ENCODE measurements at places on chromosomes 6 and 20. TPM values are rescaled to one million over a fixed set of nuclear protein-coding genes. Genes with fewer than 3 reads are reported as not detected.

DNA sequence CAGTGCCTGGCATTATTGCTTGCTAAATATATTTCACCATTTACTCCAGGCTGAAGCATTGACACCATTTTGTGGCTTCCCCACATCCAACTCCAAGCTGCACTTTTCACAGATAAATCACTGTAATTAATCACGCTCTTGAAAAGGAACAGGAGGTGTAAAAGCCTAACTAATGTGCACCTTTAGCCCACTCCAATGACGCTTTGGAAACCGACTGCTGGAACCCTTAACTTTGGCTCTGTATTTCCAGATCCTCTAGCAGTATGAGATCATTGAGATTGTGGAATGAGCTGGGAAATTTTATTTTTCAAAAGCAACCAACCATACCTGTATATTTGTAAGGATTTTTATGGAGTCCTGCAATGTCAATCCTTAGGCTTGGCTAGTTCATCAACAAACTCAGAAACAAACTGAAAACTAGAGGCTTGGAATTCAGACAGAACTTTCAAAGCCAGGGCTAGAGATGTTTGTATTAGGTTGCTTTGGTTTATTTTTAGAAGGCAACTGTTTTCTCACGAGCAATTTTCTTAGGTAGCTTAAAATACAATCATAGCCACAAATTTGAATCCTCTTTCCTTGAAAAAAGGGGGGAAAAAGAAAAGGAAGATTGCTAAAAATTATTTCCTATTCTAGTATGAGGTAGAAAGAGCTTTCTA is 52.8 kb upstream of the UTRN start:
- peaks cover 2% of the 10 kb centered on the region for H3K4me1 ChIP-seq
- no peak overlapping the region for H3K27ac ChIP-seq
- no peaks in the 10 kb centered on the region for H3K27me3 ChIP-seq
- no peak for DNase-seq

- no peak overlapping the region for H3K27ac ChIP-seq
- H3K4me3 ChIP-seq: no peak overlapping the region
- no peaks in the 10 kb centered on the region for H3K27me3 ChIP-seq
- H3K4me1 ChIP-seq: no peaks in the 10 kb centered on the region
- no peaks in the 10 kb centered on the region for H3K36me3 ChIP-seq
Observed at GRCh38 chr6:1464781-1465370, 75.5 kb downstream of the FOXF2 start.

The PSORS1C1 gene
- 2.2 TPM for total RNA-seq

GRCh38 chr6:82095091-82095490 is 152.5 kb downstream of the IBTK start:
- no peaks in the 10 kb centered on the region for H3K36me3 ChIP-seq
- no peak overlapping the region for H3K27ac ChIP-seq
- no peak overlapping the region for H3K4me3 ChIP-seq

GRCh38 chr20:47861116-47861515 is 75.8 kb upstream of the SULF2 start:
- no peak overlapping the region for H3K27ac ChIP-seq
- DNase-seq: no peak
- no peaks in the 10 kb centered on the region for H3K36me3 ChIP-seq
- no peaks in the 10 kb centered on the region for H3K27me3 ChIP-seq
- H3K4me1 ChIP-seq: no peaks in the 10 kb centered on the region
- H3K4me3 ChIP-seq: no peak overlapping the region

DNA sequence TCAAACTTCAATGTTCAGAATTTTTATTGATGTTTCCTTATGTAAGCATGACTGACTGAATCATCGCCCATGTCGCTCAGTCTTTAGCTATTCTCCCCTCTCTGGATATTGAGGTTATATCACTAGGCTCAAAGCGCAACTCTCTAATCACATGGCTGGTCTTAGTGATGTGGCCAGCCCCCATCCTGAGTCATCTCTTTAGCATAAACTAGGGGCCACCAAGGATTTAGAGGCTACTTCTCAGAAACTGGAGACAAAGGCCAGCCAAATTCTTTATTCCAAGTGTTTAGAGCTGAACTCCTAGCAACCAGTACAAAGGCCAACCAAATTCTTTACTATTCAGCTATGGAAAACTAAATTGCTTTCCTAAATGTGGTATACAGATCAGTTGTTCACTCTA is 61.4 kb downstream of the FAM135A start:
- no peak overlapping the region for H3K27ac ChIP-seq
- no peak for DNase-seq
- H3K36me3 ChIP-seq: no peaks in the 10 kb centered on the region
- no peaks in the 10 kb centered on the region for H3K27me3 ChIP-seq
- H3K4me3 ChIP-seq: no peak overlapping the region

The HLA-DQB1 gene
- total RNA-seq: 2.2 TPM

- no peaks in the 10 kb centered on the region for H3K36me3 ChIP-seq
- H3K4me1 ChIP-seq: no peaks in the 10 kb centered on the region
- no peak for DNase-seq
Observed at GRCh38 chr6:138726066-138726756, 47.4 kb upstream of the CCDC28A start.

GRCh38 chr6:39294899-39295298 is 19.3 kb downstream of the KCNK17 start:
- H3K4me1 ChIP-seq: no peaks in the 10 kb centered on the region
- no peak for DNase-seq
- H3K4me3 ChIP-seq: no peak overlapping the region
- H3K36me3 ChIP-seq: no peaks in the 10 kb centered on the region

DNA sequence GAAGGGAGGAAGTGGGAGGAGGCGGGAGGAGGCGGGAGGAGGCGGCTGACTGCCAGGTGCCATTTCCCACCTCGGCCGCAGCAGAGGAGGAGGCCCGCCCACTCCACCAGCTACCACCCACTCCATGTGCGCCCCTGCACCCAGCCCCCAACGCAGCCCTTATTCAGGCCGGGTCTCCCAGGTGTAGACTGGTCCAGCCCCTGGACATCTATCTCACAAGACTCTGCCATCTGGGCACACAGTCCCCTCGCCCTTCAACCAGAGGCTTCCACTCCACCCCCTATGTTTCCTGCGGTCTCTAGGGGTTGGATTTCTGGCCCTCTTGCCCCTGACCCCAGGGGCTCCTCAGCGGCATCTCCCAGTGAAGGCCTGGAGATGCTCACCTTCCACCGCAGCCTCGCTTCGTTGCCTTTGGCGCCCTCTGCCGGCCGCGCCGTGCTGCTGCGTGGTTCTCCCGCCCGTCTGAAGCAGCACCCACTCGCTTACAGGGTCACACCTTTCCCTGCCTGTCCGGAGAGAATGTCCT is 32.6 kb upstream of the FAM83D start:
- H3K27ac ChIP-seq: no peak overlapping the region
- no peaks in the 10 kb centered on the region for H3K36me3 ChIP-seq
- peak; percentile 32 for DNase-seq
- H3K4me1 ChIP-seq: no peaks in the 10 kb centered on the region
- no peaks in the 10 kb centered on the region for H3K27me3 ChIP-seq

GRCh38 chr6:169917153-169917552 is 165.7 kb downstream of the ERMARD start:
- no peaks in the 10 kb centered on the region for H3K36me3 ChIP-seq
- H3K27ac ChIP-seq: no peak overlapping the region
- H3K27me3 ChIP-seq: no peaks in the 10 kb centered on the region
- H3K4me3 ChIP-seq: no peak overlapping the region
- no peak for DNase-seq
- H3K4me1 ChIP-seq: peaks cover 19% of the 10 kb centered on the region

The SIM1 gene
- total RNA-seq: not detected

The PRSS35 gene
- 4.9 TPM for total RNA-seq

GRCh38 chr20:46111028-46111835 is 6.9 kb upstream of the CD40 start:
- H3K4me1 ChIP-seq: no peaks in the 10 kb centered on the region
- no peak for DNase-seq
- H3K4me3 ChIP-seq: no peak overlapping the region

GRCh38 chr20:20525214-20525613 is 157.3 kb downstream of the INSM1 start:
- H3K27me3 ChIP-seq: no peaks in the 10 kb centered on the region

The RNF182 gene
- total RNA-seq: 1.8 TPM

GRCh38 chr6:47292944-47293343 is 16.8 kb downstream of the TNFRSF21 start:
- H3K27me3 ChIP-seq: no peaks in the 10 kb centered on the region
- H3K27ac ChIP-seq: no peak overlapping the region
- no peaks in the 10 kb centered on the region for H3K36me3 ChIP-seq
- DNase-seq: no peak
- no peak overlapping the region for H3K4me3 ChIP-seq
- H3K4me1 ChIP-seq: no peaks in the 10 kb centered on the region

The GSTA4 gene
- 35.1 TPM for total RNA-seq

DNA sequence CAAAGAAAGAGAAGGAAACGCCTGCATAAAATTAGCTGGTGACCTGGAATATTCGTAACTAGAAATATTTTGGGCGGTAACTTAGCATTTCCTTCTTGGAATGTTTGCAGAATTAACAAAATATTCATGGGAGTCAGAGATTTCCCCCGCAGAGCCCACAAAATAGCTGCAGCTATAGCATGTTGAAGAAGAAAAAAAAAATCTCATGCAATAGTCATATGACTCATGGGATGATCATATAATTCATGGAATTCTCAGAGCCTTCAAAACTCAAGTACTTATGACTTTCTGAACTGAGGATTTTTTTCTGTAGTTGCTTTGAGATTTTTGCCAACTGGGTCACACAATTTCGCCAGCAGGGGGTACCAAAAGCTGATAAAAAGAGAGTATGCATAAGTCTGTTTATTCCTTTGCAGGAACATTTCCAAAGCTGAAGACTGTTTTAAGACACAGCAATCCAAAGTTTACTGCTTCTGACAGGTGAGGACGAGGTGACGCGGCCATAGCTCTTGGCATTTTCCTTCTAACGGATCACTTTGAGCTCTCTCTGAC is 586.0 kb upstream of the CHD6 start:
- no peak for DNase-seq
- no peaks in the 10 kb centered on the region for H3K4me1 ChIP-seq
- H3K27ac ChIP-seq: no peak overlapping the region
- H3K27me3 ChIP-seq: no peaks in the 10 kb centered on the region
- H3K36me3 ChIP-seq: no peaks in the 10 kb centered on the region

- no peaks in the 10 kb centered on the region for H3K4me1 ChIP-seq
- H3K27ac ChIP-seq: no peak overlapping the region
- H3K36me3 ChIP-seq: no peaks in the 10 kb centered on the region
- no peaks in the 10 kb centered on the region for H3K27me3 ChIP-seq
Observed at GRCh38 chr6:154969796-154970195, 25.3 kb upstream of the TIAM2 start.

GRCh38 chr6:151063352-151063751 is 176.4 kb upstream of the AKAP12 start:
- H3K27me3 ChIP-seq: no peaks in the 10 kb centered on the region
- H3K4me3 ChIP-seq: no peak overlapping the region
- H3K4me1 ChIP-seq: peaks cover 13% of the 10 kb centered on the region
- no peaks in the 10 kb centered on the region for H3K36me3 ChIP-seq

- H3K4me1 ChIP-seq: peaks cover 3% of the 10 kb centered on the region
- DNase-seq: peak; percentile 53
- no peaks in the 10 kb centered on the region for H3K36me3 ChIP-seq
- no peak overlapping the region for H3K4me3 ChIP-seq
- no peak overlapping the region for H3K27ac ChIP-seq
Observed at GRCh38 chr20:36792422-36792821, 18.9 kb upstream of the DSN1 start.

DNA sequence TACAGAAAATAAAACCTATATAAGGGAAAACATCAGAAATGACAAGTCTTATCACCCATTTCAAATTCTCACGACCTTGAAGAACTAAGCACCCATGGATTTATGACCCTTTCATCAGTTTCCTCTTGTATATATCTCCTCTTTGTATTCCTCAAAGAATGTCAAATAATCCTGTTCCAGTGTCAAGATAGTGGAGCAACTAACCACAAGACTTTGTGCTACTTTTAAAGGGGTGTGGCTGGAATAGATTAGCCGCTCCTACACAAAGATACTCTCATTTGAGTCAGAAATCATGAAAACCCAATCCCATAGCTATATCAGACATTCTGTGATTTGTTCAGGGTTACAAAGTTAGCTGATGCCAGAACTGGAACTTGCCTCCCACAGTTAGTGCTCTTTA is 6.6 kb downstream of the REPS1 start:
- no peak overlapping the region for H3K27ac ChIP-seq
- H3K36me3 ChIP-seq: no peaks in the 10 kb centered on the region
- H3K4me1 ChIP-seq: peaks cover 8% of the 10 kb centered on the region
- no peak overlapping the region for H3K4me3 ChIP-seq
- no peaks in the 10 kb centered on the region for H3K27me3 ChIP-seq

GRCh38 chr20:48247961-48248360 is 462.7 kb upstream of the SULF2 start:
- no peaks in the 10 kb centered on the region for H3K27me3 ChIP-seq
- peaks cover 18% of the 10 kb centered on the region for H3K4me1 ChIP-seq
- no peak overlapping the region for H3K4me3 ChIP-seq
- H3K36me3 ChIP-seq: no peaks in the 10 kb centered on the region

The LAMA2 gene
- total RNA-seq: 145 TPM

DNA sequence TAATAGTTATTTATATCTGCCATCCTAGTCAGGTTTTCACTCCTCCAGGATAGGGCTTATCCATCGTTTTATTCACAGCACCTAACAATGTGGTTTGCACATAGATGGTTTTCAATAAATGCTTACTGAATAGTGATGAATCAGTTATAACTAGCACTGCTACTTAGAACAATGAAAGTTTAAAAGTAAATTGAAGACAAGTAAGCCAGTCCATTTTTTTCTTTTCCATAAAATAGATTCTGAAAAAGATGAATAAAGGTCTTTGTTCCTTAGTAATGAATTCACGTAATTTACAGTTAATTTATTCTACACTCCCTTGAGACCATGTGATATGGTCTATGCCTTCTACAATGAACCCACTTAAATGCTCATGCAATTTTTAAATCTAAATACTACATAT is 212.5 kb downstream of the RNGTT start:
- DNase-seq: no peak
- peaks cover 2% of the 10 kb centered on the region for H3K27me3 ChIP-seq
- H3K36me3 ChIP-seq: no peaks in the 10 kb centered on the region
- H3K4me3 ChIP-seq: no peak overlapping the region
- no peak overlapping the region for H3K27ac ChIP-seq

DNA sequence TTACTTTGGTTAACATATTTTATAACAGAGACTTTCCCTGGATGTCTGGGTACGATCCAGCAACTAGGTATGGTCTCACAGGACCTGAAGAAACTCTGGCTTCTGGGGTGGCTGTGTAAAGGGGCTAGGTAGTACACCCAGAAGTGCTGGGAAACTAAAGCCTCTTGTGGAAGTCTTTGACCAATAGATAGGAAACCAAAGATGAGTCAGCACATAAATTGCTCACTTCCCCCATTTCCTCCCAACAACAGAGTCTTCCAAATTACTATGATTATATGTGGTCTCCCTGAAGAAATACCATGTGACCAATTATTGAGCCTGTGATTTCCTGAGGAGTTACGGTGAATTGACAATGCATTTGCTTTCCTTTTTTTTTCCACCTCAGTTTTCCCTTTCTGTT is 26.8 kb upstream of the TBX18 start:
- H3K27ac ChIP-seq: no peak overlapping the region
- no peaks in the 10 kb centered on the region for H3K4me1 ChIP-seq
- no peak for DNase-seq
- no peaks in the 10 kb centered on the region for H3K36me3 ChIP-seq
- H3K4me3 ChIP-seq: no peak overlapping the region
- no peaks in the 10 kb centered on the region for H3K27me3 ChIP-seq

- no peak overlapping the region for H3K4me3 ChIP-seq
- no peak overlapping the region for H3K27ac ChIP-seq
- no peaks in the 10 kb centered on the region for H3K36me3 ChIP-seq
- H3K4me1 ChIP-seq: peaks cover 1% of the 10 kb centered on the region
- DNase-seq: no peak
Observed at GRCh38 chr6:133741375-133741861, 147.5 kb upstream of the TCF21 start.

Data from ovary (tissue), 10 donors.